ENCODE measurements at places on chromosomes 11 and 22.

GRCh38 chr11:29314211-29314610, 702.6 kb downstream of the KCNA4 start:
- DNase-seq = no peak

DNA sequence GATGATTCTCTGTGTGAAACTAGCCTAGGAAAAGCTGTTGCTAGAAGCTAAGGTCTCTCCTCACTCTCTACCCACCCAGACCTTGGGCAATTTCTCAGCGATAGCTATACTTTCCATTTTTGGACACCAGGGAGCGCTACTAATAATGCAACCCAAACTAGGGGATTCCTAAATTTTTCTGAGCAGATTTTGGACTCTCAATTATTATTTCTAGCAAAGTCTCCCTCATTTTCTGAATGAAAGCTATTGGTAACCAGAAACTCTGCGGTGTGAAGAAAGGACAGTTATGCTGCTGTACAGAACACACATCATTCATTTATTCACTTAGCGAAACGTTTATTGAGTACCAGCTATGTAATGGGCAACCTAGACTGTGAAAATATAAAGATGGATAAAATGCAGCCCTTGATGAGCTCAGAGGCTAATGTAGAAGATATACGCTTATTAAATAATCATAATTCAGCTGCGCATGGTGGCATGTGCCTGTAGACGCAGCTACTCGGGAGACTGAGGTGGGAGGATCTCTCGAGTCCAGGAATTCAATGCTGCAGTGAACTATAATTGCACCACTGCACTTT, 6.1 kb upstream of the STIM1 start:
- DNase-seq = peak; percentile 76

DNA sequence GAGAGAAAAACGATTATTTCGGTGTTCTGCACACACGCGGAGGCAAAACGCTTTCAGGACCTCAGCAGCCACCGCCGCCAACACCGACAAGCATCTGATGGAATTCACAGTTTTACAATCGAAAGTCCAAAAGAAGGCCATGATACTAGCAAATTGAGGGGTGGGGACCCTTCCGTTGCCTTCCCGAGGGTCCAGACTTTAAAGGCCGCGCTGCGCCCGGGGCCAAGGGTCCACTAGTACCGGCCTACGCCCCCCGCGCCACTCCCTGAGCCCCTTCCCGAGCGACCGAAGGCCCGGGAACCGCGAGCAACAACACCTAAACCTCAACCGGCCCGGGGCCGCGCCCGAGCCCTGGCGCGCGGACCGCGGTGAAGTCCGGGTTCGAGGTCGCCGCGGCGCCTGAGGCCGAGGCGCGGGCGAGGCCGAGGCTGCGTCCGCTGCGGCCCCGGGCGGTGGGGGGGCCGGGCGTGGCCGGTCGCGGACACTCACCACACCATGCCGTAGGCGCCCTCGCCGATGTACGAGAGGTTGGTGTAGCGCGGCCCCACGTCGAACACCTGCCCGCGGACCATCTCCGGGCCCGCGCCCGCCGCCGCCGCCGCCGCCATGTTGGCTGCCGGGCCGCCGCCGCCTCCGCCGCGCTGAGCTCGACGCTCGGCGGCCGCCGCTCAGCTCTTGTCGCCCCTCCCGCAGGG, 465 bp downstream of the MAPK1 start:
- DNase-seq = no peak

DNA sequence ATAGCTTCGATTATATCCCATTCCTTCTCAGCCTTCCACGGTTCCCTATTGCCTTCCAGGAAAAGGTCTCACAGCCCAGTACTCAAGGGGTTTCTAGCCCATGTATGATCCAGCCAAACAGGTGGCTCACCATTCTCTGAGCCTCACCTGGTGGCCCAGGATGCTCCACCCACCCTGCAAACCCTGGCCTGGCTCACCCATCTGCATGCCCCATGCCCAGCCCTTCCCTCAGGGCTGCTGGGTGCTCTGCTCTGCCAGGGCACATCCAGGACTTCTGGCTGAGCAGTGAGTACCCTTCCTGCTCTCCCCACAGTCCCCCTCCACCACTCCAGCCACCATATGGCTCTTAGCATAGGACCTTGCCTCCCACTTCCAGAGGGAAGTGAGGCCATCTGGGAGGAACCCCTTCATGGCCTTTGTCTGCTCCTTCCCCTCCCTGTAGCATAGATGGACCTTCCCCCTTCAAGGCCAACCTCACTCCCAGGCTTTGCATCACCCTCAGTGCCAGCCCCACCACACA, 5.8 kb upstream of the RCOR2 start:
- DNase-seq = no peak

GRCh38 chr11:94271885-94272372, 32.5 kb upstream of the IZUMO1R start:
- no peak for DNase-seq

DNA sequence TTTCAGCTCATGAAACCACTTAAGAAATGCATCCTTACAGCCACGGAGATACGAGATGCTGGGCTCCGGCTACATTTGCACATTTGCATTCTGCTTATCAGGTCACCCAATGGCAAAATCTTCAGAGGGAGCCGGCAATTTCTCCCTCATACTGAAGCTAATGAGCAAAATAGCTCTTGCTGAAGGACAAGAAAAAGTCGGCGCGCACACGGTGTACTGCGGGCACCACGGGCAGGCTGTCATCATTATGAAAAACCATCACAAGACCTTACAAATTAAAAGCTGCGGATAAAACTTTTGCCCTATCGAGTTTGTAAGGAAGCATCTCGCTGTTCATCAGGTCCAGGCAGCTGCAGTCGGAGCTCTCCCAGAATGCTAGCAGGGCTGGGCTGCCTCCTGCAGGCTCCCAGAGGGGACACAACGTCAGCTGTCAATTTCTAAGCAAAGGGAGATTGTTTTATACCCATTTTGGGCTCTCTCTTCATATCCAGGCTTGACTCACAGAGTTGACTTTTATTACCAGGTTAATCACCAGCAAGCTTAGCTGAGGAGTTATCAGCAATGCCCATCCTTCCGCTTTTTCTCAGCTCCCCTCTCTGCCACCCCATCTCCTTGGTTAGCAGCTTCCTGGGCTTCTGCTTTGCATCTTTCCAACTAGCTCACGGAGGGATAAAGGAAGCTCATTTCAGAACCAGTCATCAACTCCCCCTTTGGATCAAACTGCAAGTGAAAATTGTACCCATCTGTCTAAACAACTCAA, 375.1 kb downstream of the OPCML start:
- no peak for DNase-seq

DNA sequence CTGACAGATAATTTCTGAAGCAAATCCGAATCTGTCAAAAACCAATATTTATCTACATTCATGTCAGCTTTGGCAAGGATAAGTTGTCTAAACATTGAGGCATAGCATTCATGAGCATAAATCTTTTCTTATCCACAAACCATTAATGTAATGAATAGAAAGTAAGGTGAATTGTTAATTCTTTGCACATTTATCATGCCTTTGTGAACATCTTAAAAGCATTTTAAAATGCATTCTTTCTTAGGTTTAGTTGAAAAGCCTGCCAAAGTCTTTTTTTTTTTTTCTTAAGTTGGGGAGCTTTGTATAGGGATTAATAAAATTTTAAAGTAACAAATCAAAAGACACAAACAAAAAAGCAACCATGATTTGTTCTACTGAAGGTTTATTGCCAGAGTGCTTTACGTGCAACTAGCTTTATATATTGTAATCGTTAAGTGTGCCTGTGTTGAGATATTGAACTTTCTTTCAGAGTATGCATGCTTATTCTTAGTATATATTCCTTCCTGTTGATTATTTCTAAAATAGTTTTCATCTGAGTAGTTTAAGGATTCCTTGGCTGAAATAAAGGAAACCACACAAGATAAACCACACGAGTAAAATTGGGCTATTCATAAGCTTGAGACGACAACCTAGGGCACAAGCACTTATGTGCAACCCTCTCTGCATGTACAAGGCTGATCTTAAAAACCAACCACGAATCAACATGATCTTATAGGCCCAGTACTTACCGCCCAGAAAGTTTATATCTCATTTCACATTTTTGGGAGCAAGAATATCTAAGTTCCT, 1110.9 kb upstream of the CNTN5 start:
- no peak for DNase-seq

GRCh38 chr11:132072044-132072857, 701.8 kb downstream of the NTM start:
- no peak for DNase-seq

DNA sequence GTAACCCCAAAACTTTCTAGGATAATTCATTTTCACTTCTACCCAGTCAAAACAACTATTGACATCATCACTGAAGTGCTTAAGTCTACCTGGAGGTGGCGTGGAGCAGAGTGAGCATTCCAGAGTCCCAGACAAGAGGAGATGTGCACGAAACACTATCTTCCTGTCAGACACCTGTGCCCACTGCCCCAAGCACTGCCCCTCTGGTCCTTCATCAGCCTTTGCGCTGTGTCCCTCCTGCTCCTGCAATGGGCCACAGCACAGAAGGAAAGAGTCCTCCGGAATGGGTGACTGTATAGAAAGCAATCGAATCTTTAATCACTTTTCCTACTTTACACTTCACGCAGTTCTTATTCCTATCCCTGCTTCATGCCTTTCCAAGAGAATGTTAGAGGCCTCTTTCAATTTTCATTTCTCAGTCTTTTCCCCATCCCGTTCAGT, 512 bp upstream of the GRIA4 start:
- no peak for DNase-seq

DNA sequence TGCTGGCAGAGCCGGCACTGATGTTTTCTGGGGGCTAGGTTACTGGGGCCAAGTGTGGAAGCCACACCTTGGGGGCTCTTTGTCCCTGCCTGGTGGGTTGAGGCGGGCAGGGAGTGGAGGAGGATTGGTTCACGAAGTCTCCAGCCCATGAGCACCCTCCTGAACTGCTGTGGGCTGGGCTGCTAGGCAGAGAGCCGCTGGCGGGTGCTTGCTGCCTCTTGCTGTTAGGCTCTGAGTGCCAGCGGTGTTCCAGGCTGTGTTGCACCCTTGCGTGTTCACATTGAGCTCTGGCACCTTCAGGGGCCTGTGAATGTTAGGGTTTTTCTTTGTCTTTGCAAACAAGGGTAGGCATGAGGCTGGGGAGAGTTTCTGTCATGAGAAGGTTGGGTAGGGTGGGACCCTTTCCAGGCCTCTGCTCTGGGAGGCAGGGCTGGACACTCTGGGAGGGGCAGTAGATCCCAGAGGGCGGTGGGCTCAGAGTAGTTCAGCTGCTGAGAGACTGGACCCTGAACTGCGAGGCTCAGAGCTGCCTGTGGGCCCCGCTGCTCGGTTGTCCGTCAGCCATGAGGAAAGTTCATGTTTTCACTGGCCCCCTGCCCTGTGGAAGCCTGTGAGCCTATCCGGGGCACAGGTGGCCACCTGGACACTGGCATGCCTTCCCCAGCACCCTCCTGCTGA, 24.0 kb upstream of the TMEM191C start:
- DNase-seq = no peak

DNA sequence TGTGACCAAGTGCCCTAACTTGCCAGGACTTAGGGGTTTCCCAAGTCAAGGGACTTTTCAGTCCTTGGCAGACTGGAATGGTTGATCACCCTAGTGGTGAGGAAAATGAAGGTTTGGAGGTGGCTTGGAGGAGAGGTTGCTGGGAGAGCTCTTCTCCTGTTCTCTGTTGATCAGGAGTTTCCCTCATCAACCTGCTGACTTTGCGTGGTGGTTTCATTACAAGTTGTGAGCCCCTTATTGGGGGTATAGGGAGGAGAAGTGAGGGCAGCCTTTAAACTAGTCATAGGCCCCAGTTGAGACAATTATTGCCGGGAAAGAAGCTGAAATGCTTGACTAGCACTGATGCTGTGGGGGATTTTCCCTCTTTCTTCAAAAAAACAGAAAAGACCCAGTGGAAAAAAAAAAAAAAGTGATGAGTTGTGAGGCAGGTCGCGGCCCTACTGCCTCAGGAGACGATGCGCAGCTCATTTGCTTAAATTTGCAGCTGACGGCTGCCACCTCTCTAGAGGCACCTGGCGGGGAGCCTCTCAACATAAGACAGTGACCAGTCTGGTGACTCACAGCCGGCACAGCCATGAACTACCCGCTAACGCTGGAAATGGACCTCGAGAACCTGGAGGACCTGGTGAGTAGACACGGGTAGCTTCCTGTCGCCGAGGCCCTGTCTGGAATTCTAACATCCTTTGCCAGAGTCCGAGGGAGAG, at the start of gene CXCR5:
CXCR5 (plus strand) TSS at position 525 of the 704 bp plus-strand sequence; CDS start at position 575, 50 bp downstream.
- peak; percentile 64 for DNase-seq

GRCh38 chr22:17429516-17429915, 60.3 kb downstream of the CECR2 start:
- DNase-seq = no peak

- DNase-seq = no peak
Measured at GRCh38 chr11:10483174-10483573, 28.1 kb downstream of the AMPD3 start.

- DNase-seq = no peak
Measured at GRCh38 chr11:12687216-12687623, 13.0 kb downstream of the TEAD1 start.

DNA sequence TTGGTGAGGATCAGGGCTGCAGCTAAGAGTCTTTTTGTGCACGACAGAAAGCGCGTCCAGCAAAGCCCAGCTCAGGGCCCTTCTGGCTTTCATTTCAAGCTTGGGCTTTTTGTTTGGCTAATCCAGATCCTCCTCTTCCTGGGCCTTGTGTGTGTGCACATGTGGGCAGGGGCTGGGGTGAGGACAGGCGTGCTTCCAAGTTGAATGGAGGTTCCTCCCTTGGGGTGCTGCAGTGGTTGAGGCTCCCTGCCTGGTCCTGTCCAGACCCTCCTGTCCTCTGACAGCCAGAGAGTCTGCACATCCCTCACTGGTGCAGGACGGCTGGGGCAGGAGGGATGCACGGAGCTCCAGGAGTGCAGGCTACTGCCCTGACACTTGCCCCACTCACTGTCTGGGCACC, 62.0 kb upstream of the NECTIN1 start:
- no peak for DNase-seq
